Activated naive CD4-positive, alpha-beta T cell (primary cell): ENCODE measurements at places on chromosomes 1 and 21.

- DNase-seq, result no peak
Measured at GRCh38 chr1:237539055-237539454, 351.7 kb downstream of the ZP4 start.

- DNase-seq, result no peak
Measured at GRCh38 chr1:116128664-116129063, 17.5 kb downstream of the MAB21L3 start.

- DNase-seq, result no peak
Measured at GRCh38 chr1:204065174-204065985, 7.5 kb upstream of the SOX13 start.

- DNase-seq, result no peak
Measured at GRCh38 chr1:29563571-29563970, 327.2 kb downstream of the PTPRU start.

GRCh38 chr21:42939582-42940413, 14.4 kb upstream of the ERVH48-1 start:
- DNase-seq, result no peak

- no peak for DNase-seq
Measured at GRCh38 chr1:203778146-203778545, 13.2 kb downstream of the LAX1 start.

DNA sequence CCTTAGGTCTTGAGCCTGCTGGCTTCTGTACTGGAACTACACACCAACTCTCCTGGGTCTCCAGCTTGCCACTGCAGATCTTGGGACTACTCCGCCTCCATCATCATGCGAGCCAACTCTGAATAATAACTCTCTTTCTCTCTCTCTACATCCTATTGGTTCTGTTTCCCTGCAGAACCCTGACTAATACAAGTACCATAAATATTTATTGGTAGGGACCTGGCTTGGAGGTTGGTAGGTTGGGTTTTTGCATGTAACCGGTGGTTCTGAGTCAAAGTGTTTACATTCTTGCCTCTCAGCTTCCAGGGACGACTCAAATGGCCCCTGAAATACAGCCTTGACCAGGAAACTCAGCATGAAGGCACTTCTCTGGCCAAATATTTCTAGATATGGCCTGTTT, 110.4 kb downstream of the KCND3 start:
- no peak for DNase-seq

- DNase-seq, result no peak
Measured at GRCh38 chr21:33655588-33656221, 13.4 kb downstream of the ITSN1 start.

- DNase-seq, result no peak
Measured at GRCh38 chr1:95622609-95623008, 388.6 kb downstream of the RWDD3 start.

DNA sequence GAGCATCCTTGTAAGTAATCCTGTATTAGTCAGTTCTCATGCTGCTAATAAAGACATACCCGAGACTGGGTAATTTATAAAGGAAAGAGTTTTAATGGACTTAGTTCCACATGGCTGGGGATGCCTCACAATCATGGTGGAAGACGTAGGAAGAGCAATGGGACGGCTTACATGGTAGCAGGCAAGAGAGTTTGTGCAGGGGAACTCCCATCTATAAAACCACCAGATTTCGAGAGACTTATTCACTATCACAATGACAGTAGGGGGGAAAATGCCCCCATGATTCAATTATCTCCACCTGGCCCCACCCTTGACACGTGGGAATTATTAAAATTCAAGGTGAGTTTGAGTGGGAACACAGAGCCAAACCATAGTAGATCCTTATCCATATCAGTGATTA, 124.7 kb downstream of the HIVEP3 start:
- no peak for DNase-seq

- peak; percentile 17 for DNase-seq
Measured at GRCh38 chr1:89821322-89822108, 683 bp downstream of the LRRC8D start.
